Activated T-cell treated with anti-CD3 and anti-CD28 coated beads for 1 hour (primary cell): ENCODE measurements at places on chromosomes 12 and 14.

DNA sequence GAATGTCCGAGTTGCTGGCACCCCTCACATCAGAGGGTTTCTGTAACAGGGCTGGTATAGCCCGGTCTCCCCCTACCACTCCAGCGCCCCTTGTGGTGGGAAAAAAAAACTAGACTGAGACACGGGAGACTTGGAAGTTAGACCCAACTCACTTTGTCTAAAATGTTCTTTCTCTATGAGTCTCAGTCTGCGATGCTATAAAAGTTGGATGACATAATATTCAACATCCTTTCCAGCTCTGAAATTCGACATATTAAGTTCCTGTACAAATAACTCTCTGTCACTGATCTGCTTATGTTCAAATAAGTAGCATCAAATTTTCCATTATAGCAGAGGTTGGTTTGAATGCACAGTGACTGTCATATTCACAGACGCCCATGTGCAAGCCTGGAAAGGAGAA is 25.7 kb upstream of the TC2N start:
- DNase-seq, result no peak

DNA sequence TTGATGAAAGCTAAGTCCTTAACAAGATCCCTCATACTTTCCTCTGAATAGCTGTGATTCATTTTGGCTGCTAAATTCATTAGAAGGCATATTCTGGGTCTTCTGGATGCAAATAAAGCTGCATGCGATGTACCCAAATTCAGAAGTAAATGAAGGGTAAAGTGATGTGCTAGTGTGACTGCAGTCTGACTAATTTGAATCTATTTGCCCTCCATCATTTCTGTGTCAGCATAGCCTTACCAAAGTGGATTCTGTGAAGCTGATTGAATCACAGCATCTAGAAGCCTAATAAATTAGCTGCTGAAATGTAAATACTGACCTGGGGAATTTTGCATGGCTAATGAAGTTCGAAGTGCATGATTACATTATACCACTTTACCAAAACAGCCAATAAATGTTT is 162.2 kb downstream of the TPH2 start:
- DNase-seq, result no peak

DNA sequence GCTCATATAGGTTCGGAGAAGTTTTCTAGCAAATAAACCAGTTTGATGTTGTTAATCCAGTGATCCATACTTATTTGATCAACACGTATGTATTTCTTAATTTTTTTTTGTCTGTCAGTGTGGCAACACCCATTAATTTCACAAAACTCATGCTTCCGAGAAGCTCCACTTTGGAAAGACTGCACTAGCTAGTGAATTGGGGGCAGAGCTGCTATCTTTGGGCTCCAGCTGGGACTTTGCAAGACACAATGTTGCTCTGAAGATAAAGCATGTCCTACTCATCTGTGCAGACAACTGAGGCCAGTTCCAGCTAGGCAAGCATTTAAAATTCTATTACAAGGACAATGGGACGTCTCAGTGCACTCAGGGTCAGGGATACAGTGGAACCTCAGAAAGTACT is 298.4 kb downstream of the NUAK1 start:
- DNase-seq, result no peak

DNA sequence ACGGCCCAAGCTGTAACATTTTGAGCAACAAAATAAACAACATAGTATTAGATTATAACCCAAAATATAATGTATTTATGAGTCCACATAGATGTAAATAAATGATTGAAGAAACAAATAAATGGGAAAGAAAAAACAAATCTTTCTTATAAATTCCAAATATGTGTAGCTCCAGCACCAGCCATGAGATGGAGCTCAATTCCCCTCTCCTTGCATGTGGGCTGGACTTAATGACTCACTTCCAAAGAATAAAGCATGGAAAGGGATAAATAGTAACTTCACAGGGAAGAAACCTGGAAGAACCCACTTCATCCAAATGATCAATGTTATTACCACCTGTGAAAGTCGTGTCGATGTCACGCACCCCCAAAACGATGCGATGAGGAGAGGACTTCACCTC is 158.8 kb downstream of the RPAP3 start:
- DNase-seq, result no peak
